A549 treated with dexamethasone at 1 μM for 4 hours (cell line): ENCODE measurements at places on chromosomes 12 and 14. TPM values are rescaled to one million over a fixed set of nuclear protein-coding genes. Genes with fewer than 3 reads are reported as not detected.

Gene WNT1
- total RNA-seq, result 0.07 to 0.28 TPM (median 0.18 TPM) in 5 replicates

Gene A2M
- 0.05 to 0.23 TPM (median 0.11 TPM) in 5 replicates for total RNA-seq

Gene FGD6
- total RNA-seq, result 8.8 to 17.6 TPM (median 14.3 TPM) in 5 replicates

Gene SERPINA9
- total RNA-seq, result not detected in 5 replicates

Gene PTGDR
- not detected in 5 replicates for total RNA-seq

Gene ACOT6
- total RNA-seq, result not detected in 5 replicates

Gene SLC2A14
- total RNA-seq, result 0.39 to 1.1 TPM (median 0.78 TPM) in 5 replicates

Gene RAB3IP
- total RNA-seq, result 16.3 to 20.6 TPM (median 17.2 TPM) in 5 replicates

Gene IAPP
- total RNA-seq, result not detected in 5 replicates

Gene CLEC6A
- not detected in 5 replicates for total RNA-seq
